Cardiac muscle cell (in vitro differentiated cells and primary cell): ENCODE measurements at places on chromosomes 16 and 17. TPM values are rescaled to one million over a fixed set of nuclear protein-coding genes. Genes with fewer than 3 reads are reported as not detected.

GRCh38 chr16:11229906-11230305 lies 26.1 kb downstream of the SOCS1 start:
- no peaks in the 10 kb centered on the region for H3K36me3 ChIP-seq
- no peak overlapping the region for H3K27ac ChIP-seq
- H3K27me3 ChIP-seq, result no peaks in the 10 kb centered on the region

DNA sequence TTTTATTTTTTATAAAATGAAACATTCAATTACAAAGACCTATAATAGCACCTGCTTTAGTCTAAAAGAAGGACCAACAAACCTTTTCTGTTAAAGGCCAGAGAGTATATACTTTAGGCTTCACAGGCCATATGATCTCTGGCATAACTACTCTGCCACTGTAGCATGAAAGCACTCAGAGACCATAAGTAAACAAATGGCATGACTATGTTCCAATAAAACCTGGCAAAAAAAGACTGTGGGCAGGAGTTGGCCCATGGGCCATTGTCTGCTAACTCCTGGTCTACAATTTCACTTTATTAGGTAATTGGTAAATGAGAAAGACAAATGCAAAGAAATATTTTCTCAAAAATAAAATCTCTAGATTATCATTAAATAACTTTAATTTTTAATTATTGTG lies 14.9 kb downstream of the CEP112 start:
- H3K27ac ChIP-seq, result no peak overlapping the region
- no peak overlapping the region for H3K4me3 ChIP-seq
- no peaks in the 10 kb centered on the region for H3K27me3 ChIP-seq
- peaks cover 21% of the 10 kb centered on the region for H3K36me3 ChIP-seq

Gene GFAP
- 4.0 and 7.0 TPM in 2 replicates for polyA plus RNA-seq

DNA sequence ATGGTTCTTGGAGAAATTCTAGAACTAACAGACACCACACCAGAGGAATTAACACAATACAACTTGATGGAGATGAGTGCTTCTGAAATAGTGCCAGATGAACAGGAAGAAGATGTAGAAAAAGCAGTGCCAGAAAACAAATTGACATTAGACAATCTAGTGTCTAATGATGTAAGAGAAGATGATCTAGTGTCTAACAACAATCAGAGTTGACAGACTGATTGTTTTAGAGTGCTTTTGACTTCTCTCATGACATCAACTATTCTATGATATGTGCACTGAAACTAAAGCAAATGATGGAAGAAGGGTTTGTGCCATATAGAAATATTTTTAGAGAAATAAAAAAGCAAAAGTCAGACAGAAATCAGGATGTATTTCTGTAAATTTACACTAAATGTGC lies 646.1 kb upstream of the KIF2B start:
- no peak for DNase-seq
- H3K27ac ChIP-seq, result no peak overlapping the region
- H3K4me3 ChIP-seq, result no peak overlapping the region
- H3K27me3 ChIP-seq, result no peaks in the 10 kb centered on the region
- H3K4me1 ChIP-seq, result no peaks in the 10 kb centered on the region
- no peaks in the 10 kb centered on the region for H3K36me3 ChIP-seq

Gene CDRT15L2
- not detected in 2 replicates for polyA plus RNA-seq

Gene EVPLL
- polyA plus RNA-seq, result not detected in 2 replicates

DNA sequence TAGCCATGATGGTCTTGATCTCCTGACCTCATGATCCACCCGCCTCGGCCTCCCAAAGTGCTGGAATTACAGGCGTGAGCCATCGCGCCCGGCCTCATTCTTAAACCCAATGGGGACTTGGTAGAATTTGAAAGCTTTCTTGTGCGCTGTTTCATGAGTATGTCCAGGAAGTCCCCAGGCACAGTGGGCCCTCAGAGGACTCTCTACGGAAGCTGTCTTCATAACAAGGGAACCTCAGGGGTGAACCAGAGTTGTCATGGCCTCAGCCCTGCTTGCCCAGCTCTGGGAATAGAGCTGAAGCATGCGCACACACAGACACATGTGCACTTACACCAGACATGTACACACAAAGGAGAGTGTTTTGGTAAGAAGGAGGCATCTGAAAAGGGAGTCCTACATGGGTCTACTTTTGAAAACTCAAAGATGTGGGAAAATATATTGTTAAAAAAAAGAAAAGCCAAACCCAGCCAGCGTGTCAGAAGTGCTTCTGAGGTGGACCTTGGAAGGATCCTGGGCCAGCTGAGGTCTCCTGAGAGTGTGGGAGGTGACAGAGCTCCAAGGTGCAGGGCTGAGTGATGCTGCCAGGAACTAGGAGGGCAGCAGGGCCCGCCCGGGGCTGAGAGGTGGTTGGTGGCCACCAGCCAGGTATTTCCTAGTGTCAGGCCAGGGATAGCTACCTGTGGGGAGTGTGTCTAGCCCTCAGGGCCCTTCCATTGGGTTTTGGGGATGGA lies 54.6 kb downstream of the EPN2 start:
- no peaks in the 10 kb centered on the region for H3K36me3 ChIP-seq
- no peak overlapping the region for H3K27ac ChIP-seq
- no peak overlapping the region for H3K4me3 ChIP-seq
- no peaks in the 10 kb centered on the region for H3K27me3 ChIP-seq
- no peak for DNase-seq
- peaks cover 13% of the 10 kb centered on the region for H3K4me1 ChIP-seq

Gene SLC9A5
- polyA plus RNA-seq, result 4.5 and 8.4 TPM in 2 replicates

Gene ZP2
- not detected in 2 replicates for polyA plus RNA-seq

Gene KARS1
- 132 and 160 TPM in 2 replicates for polyA plus RNA-seq

DNA sequence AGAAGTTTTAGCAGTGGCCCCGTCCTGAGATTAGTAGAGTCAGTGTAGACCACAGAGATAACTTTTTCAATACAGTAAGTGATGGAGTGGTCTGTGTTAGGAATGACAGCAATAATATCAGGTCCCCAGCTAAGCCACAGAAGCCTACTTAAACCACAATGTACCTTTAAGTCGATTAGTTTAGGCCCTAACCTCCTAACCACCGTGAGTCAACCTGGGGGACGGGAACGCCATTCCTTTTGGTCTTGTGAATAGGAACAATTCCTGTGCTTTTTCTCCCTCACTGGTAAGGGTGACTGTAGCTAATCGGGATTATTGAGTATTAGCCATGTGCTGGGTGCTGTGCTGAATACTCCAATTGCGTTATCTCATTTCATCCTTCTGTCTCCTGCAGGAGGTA lies 14.0 kb downstream of the YPEL2 start:
- H3K27ac ChIP-seq, result no peak overlapping the region
- DNase-seq, result no peak
- no peaks in the 10 kb centered on the region for H3K27me3 ChIP-seq

DNA sequence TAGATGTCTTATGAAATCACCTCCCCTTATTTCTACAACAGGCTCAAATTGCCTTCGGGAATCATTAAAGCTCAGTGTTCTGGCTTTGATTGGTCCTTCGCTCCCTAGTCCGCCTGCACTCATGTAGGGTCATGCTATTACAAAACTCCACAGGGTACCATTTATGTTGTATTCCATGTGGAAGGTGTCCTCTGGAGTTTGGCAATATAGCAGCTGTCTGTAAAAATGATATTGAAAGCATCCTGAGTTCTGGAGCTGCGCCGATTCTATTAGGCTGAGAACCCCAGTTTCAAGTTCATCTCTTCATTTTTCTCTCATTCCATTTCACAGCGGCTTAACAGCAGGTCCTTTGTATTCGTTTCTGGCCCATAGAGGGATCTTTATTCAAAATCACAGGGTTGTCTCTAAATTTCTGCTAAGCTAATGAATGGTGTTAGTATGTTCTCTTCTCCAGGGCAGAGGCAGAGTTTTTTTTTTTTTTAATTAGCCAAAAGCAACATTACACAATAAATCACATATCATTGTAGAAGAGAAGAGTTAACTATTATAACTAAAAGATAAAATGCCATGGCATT lies 71.9 kb upstream of the TEKT1 start:
- no peaks in the 10 kb centered on the region for H3K4me1 ChIP-seq
- no peak overlapping the region for H3K27ac ChIP-seq
- no peak overlapping the region for H3K4me3 ChIP-seq
- no peaks in the 10 kb centered on the region for H3K36me3 ChIP-seq

Gene FOXN1
- not detected in 2 replicates for polyA plus RNA-seq

DNA sequence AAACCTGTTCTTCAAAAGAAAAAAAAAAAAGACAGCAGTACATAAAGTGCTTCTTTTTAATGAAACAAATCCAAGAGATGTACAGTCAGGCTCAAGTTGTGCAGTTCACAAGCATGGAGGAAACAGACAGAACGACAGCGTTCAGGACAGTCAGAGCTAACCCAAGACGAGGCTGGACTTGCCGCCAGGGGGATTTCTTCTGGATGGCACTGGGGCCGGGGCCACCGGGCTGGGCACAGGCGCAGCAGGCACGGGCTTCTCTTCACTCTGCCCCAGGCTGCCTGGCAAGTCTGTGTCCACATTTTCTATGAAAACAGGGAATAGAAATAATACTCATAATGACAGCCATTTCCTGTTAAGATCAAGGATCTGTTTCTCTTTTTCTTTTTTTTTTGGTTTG lies 4.4 kb upstream of the NT5C start:
- DNase-seq, result no peak
- peak overlapping the region; percentile 58 for H3K27ac ChIP-seq
- H3K4me1 ChIP-seq, result no peaks in the 10 kb centered on the region
- H3K36me3 ChIP-seq, result peaks cover 11% of the 10 kb centered on the region
- H3K4me3 ChIP-seq, result no peak overlapping the region
- no peaks in the 10 kb centered on the region for H3K27me3 ChIP-seq

DNA sequence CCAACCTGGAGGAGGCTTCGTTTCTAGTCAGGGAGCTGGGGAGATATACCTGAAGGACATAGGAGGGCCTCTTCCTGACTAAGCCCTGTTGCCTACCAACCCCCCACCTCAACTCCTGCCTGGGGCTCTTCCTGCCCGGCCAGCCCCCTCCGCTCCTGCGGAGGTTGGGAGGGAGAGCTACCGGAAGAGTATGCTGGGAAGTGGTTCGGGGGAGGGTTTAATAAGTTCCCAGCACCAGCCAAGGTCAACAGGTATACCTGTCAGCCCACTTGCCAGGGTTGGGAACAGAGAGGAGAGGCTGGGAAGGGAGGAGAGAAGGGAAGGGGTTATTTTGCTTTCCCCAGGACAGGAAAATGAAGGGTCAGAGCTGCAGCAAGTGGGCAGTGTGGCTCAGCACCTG lies 4.7 kb downstream of the PPP1R1B start:
- H3K4me3 ChIP-seq, result no peak overlapping the region
- H3K27ac ChIP-seq, result no peak overlapping the region
- H3K36me3 ChIP-seq, result no peaks in the 10 kb centered on the region
- peaks cover 21% of the 10 kb centered on the region for H3K27me3 ChIP-seq
- DNase-seq, result no peak
- peaks cover 14% of the 10 kb centered on the region for H3K4me1 ChIP-seq

Gene NOS2
- polyA plus RNA-seq, result 0.20 TPM in 1 of 2 replicates, not detected in the other

Gene CCL7
- not detected in 2 replicates for polyA plus RNA-seq

Gene HBA2
- 0.52 TPM in 1 of 2 replicates, not detected in the other for polyA plus RNA-seq

DNA sequence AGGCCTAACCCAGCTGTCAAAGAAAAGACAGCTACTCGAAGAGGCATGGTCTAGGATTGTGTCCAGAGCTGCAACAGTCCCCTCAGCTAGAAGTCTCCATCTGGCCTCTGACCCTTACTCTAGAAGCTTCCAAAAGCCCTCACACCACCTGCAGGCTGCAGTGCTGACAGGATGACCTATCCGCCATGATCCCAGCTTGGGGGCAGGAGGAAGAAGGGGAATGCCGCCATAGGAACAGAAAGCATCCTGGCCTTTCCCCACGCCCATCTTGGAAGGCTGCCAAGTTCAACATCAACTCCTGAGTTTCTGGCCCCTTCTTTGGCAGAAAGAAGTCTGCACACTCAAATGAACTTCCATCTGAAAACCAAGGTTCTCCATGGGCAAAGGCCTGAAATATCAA lies 3.1 kb upstream of the KRT36 start:
- H3K27me3 ChIP-seq, result peaks cover 7% of the 10 kb centered on the region
- no peak overlapping the region for H3K4me3 ChIP-seq
- peak; percentile 81 for DNase-seq
- H3K4me1 ChIP-seq, result no peaks in the 10 kb centered on the region
- no peaks in the 10 kb centered on the region for H3K36me3 ChIP-seq

Gene KRT9
- not detected in 2 replicates for polyA plus RNA-seq

- H3K4me1 ChIP-seq, result no peaks in the 10 kb centered on the region
- no peak overlapping the region for H3K27ac ChIP-seq
- H3K36me3 ChIP-seq, result no peaks in the 10 kb centered on the region
- H3K27me3 ChIP-seq, result no peaks in the 10 kb centered on the region
- H3K4me3 ChIP-seq, result no peak overlapping the region
These were observed 69.8 kb upstream of the RPH3AL start for GRCh38 chr17:422196-422930.

Gene TLCD3B
- polyA plus RNA-seq, result not detected in 2 replicates

DNA sequence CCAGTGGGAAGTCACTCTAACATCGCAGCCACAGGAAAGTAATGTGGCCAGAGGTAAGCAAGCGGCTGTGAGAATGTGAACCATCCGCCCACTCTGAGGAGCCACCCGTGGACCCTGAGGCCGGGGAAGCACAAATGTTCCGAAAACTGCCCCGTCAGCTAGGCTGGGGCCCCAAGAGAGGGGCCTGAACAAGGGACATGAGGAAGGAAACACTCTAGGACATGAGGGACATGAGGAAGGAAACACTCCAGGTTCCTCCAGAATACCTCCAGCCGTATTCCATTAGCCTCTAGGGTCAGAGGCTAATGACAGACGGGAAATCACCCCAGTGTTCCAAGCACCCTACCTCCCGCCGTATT lies 317 bp downstream of the TEFM start:
- peaks cover 4% of the 10 kb centered on the region for H3K36me3 ChIP-seq
- no peaks in the 10 kb centered on the region for H3K4me1 ChIP-seq
- DNase-seq, result peak; percentile 21
- peak overlapping the region; percentile 73 for H3K4me3 ChIP-seq

- H3K36me3 ChIP-seq, result no peaks in the 10 kb centered on the region
- DNase-seq, result no peak
- no peak overlapping the region for H3K27ac ChIP-seq
- H3K27me3 ChIP-seq, result no peaks in the 10 kb centered on the region
- no peak overlapping the region for H3K4me3 ChIP-seq
These were observed 212.8 kb upstream of the WSB1 start for GRCh38 chr17:27081002-27081638.

DNA sequence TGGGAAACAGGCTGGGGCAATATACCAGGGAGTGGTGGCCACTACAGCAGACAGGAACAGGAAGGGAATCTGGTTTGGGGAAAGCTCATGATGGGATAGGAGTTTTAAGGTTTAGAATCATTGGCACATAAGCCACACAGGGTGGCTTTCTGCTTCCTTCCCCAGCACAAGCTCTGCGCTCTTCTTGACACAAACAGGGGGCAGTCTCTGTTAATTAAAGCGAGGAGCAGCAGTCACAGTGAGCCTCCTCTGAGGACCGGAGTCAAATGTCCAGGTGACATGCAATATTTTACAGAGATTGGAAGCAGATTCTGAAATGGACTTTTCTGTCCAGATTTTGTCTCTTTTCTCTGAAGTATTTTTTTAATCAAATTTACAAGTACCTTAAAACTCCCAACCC lies 2.8 kb upstream of the SHISA9 start:
- peaks cover 58% of the 10 kb centered on the region for H3K27me3 ChIP-seq
- H3K4me3 ChIP-seq, result no peak overlapping the region
- peaks cover 5% of the 10 kb centered on the region for H3K4me1 ChIP-seq
- DNase-seq, result no peak

Gene EVPL
- polyA plus RNA-seq, result 1.0 TPM in 1 of 2 replicates, not detected in the other

DNA sequence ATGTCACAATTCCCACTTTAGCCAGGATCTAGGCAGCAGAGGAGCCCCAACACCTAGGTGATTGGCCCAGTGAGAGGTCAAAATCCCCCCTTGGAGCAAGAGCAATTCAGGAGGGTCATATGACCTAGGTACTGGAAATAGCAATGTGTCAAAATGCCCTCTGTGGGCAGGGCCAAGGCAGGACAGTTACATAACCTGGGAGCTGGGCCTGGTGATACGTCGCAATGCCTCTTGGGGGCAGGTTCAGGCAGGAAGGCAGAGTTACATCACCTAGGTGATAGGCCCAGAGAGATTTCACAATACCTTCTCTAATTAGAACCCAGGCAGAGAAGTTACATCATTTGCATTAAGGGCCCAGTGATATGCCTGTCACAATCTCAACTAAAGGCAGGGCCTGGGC lies 1906.3 kb downstream of the TP53TG3F start:
- no peak overlapping the region for H3K4me3 ChIP-seq
- H3K27ac ChIP-seq, result no peak overlapping the region
- H3K36me3 ChIP-seq, result no peaks in the 10 kb centered on the region
- H3K27me3 ChIP-seq, result no peaks in the 10 kb centered on the region
